Right ventricle myocardium inferior (tissue), 1 donor: ENCODE measurements at places on chromosomes 12 and 14.
A peak's percentile ranks its signal among the peaks of the same experiment; 100 is the strongest.

DNA sequence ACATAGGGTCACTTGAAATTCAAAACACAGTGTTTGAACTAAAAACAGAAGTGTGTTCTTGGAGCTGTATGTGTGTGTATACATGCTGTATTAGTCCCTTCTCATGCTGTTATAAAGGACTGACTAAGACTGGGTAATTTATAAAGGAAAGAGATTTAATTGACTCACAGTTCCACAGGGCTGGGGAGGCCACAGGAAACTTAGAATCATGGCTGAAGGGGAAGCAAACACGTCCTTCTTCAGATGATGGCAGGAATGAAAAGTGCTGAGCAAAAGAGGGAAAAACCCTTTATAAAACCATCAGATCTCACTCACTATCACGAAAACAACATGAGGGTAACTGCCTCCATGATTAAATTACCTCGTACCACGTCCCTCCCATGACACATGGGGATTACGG, 224.1 kb downstream of the BCAT1 start:
- DNase-seq: no peak

DNA sequence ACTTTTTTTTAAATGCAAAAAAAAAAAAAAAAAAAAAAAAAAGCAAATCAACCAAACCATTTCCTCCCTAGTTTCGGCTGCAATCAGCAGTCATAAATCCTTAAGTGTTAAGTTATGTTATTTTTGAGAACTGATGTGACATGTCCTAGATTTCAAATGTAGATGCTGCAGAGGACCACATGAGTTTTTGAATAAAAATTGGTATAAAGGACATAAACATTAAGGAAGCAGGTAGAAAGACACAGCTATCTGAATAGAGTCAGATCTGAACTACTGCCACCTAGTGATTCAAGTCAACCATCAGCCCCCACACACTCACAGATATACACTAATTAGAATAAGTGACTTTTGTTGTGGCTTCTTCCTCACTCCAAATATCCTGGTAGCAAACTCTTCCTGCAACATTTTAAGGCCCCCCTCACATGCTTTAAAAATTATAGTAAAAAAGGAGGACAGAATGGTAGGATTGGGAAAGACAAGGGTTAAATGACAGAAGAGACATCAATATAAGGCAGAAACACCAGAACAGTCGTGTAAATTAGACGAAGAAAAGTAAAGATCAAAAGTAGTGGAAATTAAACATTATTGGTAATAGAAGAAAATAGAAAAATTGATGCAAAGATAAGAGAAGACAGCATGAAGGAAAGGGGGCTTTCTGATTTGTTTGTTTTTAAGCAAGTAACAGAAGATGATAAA, 394.5 kb upstream of the ATP2B1 start:
- no peak for DNase-seq

DNA sequence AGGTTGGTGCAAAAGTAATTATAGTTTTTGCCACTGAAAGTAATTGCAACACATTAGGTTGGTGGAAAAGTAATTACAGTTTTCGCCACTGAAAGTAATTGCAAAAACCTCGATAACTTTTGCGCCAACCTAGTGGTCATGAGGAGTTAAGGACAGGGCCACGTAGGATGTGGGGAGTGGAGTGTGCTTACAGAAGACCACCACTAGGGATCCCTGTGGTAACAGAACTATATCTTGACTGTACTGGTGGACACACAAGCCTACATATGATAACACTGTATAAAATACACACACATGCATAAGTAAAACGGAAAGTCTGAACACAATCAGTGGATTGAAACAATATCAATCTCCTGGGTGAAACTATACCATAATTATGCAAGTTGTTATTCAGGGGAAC, 187.4 kb upstream of the ABCD2 start:
- no peak for DNase-seq

DNA sequence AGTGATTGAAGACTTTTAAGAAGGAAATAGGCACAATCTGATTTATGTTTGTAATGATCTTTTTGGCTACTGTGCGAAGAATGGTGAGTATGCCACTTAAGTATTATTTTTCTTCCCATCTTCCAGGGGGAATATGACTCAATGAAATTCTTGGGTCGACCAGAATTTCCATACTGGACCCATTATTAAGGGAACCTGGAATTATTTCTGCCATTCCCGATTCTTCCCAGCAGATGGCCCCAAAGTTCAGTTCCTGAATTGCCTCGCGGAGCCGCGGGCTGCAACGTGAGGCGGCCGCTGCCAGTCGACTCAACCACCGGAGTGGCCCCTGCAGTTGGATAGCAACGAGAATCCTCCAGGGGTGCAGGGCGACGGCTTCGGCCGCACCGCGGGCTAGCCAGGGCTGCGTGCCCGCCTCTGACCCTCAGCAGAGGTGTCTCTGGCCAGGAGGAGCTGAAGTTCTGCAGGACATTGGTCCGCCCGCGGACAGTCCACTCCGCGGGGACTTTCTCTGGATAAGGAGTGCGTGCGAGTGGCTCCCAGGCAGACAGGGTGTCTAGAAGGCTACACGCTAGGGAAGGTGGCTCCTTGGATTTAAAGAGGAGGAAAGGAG, 628 bp upstream of the TSHR start:
- DNase-seq: peak; percentile 92

GRCh38 chr14:63896278-63896720, 43.5 kb downstream of the SYNE2 start:
- no peak for DNase-seq

GRCh38 chr14:60647837-60648248, 1.4 kb downstream of the SIX1 start:
- no peak for DNase-seq

DNA sequence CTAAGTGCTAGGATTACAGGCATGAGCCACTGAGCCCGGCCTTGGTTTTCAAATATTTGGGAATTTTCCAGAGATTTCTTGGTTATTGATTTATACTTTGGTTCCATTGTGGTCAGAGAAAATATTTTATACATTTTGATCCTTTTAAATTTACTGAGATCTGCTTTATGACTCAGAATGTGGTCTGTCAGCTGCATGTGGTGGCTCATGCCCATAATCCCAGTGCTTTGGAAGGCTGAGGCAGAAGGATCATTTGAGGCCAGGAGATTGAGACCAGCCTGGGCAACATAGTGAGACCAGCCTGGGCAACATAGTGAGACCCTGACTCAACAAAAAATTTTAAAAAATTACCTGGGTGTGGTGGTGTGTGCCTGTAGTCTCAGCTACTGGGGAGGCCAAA, 49.8 kb downstream of the ADCK1 start:
- DNase-seq: no peak

GRCh38 chr14:91861091-91861490, 6.2 kb downstream of the TC2N start:
- no peak for DNase-seq

- no peak for DNase-seq
Observed at GRCh38 chr14:99549684-99550083, 54.3 kb downstream of the CCDC85C start.

GRCh38 chr14:79040790-79041189, 870.6 kb downstream of the NRXN3 start:
- DNase-seq: no peak

GRCh38 chr14:21300892-21301291, 21.0 kb downstream of the RPGRIP1 start:
- DNase-seq: no peak

DNA sequence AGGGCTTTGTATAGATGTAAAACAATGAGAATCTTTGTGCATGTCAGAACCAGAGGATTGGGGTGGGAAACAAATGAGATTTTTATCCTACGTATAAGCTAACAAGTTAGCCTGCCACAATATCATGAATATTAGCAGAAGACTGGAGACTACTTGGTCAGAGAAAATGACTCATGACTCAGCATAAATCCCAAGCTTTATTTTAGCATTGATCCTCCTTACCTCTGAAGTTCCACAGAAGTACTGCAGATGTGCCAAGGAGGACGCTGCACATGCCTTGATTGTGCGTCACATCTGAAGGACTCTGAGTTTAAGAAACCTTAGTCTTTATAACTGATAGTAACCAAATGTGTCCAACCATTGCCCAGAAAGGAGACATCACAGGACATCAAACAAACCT, 234.0 kb upstream of the RPL10L start:
- DNase-seq: no peak

DNA sequence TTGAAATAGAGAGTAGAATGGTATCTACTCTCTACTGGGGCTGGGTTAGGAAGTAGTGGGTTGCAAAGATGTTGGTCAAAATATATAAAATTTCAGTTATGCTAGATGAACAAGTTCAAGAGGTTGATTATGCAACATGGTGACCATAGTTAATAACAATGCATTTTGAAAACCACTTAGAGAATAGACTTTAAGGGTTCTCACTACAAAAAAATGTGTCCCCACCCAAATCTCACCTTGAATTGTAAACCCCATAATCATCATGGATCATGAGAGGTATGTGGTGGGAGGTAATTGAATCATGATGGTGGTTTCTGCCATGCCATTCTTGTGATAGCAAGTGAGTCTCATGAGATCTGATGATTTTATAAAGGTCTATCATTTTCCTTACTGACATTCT, 94.0 kb downstream of the C12orf50 start:
- no peak for DNase-seq

DNA sequence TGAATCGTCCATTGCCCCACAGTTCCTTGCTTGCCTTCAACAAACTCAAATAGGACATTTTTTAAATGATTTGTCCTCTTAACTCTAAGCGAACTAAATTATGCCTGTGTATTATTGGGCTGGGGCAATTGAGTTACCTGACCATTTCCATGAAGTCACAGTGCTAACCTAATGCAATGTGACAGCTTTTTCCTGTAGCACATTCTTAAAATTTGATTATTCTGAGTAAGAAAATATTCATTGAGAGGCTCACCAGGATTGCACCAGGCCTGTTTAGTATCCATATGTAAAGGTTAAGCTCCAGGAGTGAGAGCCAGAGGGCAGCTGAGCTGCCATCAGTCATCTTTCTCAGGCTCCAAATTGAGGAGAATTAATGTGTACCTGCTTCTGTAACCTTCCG, 90.9 kb downstream of the GPR65 start:
- no peak for DNase-seq

GRCh38 chr12:106790020-106790419, 15.5 kb downstream of the RIC8B start:
- no peak for DNase-seq

GRCh38 chr14:68111097-68111852, 291.7 kb downstream of the RAD51B start:
- no peak for DNase-seq

DNA sequence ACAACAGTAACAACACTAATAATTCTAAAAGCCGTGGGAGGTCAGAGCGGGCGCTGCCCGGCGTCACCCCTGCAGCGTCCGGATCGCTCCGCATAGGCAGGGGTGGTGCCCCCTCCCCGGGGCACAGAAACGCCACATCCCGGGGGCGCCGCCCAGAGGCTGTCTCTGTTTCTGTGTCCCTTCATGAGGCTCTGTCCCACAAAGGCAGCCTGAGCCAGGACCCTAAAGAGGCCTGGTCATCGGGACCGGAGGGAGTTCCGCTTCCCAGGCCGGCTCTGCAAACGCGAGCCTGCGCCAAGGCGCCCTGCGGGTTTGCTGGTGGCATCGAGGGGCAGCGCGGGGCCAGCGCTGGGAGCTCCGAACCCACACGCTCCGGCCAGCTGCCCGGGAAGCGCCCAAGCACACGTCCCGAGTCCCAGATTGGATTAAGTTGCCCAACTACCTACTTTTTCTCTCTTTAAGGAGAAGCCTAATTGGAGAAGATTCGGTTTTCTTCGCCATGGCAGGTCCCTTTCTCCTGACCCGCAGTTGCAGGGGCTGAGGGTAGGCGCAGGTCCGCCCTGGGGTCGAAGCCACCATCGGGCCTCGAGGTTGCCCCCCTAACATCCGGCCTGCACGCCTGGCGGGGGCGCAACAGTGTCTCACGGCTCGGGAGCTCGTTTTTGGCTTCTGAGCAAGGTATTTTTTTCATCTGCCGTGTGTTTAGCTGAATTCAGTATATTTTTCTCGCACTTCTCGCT, 421.7 kb downstream of the VRK1 start:
- DNase-seq: no peak

GRCh38 chr12:132541200-132541599, 51.2 kb downstream of the FBRSL1 start:
- no peak for DNase-seq

- no peak for DNase-seq
Observed at GRCh38 chr12:55694651-55695050, 13.1 kb downstream of the ITGA7 start.

DNA sequence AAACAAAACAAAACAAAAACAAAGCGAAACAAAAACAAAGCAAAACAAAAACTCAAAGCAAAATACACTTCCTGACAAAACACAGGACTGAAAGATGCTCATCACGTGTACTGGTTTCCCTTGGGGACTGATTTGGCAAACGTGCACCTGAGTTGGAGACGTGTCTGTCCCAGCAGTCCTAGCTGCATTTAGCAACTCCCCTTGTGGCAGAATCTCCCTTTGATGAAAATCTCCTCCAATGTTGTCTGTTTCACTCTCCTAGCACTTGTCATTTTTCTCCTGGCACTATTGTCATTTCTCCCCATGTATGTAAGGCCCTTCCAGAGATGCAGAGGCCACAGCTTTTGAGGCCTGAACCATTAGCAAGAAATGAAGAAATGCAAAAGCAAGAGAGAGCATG, 6.8 kb upstream of the SLC24A4 start:
- DNase-seq: no peak

DNA sequence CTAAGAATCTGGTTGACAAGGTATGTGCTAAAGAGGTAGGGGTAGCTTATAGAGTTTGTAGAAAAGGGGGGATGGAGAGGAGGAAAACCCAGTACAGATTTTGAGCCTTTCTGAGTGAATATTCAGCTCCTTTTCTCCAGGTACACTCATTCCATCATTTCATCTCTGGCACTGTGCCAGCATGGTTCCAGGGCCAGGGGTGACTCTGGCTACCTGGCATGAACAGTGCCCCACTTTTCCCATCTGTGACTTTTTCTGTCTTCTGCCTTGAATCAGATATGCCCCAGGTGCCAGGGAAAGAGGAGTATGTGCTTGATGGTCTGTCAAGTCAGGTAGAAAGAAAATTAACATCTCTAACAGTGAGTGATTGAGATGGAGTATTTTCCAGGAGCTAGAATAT, 175.7 kb downstream of the CACNA1C start:
- no peak for DNase-seq

GRCh38 chr12:128786741-128787391, 36.9 kb downstream of the SLC15A4 start:
- no peak for DNase-seq

- DNase-seq: no peak
Observed at GRCh38 chr14:57018065-57018464, 207.8 kb upstream of the OTX2 start.

DNA sequence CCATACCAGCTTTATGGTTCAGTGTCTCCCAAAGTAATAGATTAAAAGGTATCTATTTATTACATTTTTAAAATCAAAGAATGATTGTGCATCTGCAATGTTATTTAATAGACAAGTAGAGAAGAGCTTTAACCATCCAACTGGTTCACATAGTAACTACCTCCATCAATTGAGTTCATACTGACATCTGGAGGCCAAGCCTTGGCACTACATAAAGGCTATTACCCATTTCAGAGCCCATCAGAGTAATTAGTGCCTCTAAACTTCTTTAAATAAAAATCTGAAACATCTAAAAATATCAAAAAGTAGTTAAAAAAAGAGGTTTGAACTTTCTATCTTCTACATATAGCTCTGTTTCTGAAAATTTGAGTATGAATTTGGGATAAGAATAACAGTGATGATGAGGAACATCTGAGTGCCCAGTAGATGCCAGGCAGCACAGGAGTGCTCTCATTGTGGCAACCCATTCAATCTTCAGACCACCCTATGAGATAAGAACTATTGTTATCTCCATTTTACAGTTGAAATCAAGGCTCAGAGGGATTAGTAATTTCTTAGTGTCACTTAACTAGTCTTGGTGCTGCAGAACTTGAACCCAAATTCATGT, 132.9 kb upstream of the DAAM1 start:
- DNase-seq: no peak

GRCh38 chr12:52984136-52984535, 22.1 kb upstream of the EIF4B start:
- no peak for DNase-seq
